ENCODE measurements at places on chromosomes 1 and 21. TPM values are rescaled to one million over a fixed set of nuclear protein-coding genes. Genes with fewer than 3 reads are reported as not detected.

DNA sequence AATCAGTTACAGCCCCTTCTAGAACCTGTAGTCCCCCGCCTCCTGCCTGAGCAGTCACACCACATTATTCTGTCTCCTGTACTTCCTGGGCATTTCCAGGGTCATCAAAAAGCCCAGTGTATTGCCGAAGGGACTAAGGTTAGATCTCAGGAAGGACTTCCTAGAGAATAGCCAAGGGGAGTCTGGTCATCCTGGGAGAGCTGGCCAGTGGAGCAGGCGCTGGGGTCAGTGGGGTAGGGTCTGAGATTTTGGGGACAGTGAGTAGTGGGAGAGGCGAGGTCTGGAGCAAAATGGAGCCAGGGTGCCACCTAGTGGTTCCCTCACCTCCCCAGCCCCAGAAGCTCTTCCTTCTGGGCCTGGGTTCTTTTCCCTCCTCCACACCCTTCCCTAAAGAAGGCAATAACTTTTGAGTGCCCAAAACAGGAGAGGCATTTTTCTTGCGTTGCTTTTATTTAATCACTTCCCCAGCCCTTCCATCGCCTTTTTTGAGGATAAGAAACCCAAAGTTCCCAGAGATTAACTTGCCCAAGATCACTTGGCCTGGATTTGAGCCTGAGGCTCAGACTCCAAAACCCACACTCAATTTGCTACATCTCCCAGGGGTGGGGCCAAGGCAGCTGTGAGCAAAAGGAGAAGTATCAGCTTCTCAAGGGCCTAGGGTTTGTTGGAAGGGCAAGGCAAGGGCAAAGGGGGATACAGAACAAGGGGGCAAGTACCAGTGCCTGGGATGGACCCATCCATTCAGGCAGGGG lies 7.3 kb upstream of the PMVK start:
- peak; percentile 30 for DNase-seq

GRCh38 chr1:1430992-1431844 lies 4.3 kb upstream of the VWA1 start:
- DNase-seq = no peak

GRCh38 chr1:27397110-27397509 lies 4.7 kb downstream of the GPR3 start:
- DNase-seq = no peak

- DNase-seq = no peak
Measured at GRCh38 chr1:93541045-93541444, 93.1 kb downstream of the FNBP1L start.

- no peak for DNase-seq
Measured at GRCh38 chr21:32481875-32482408, 69.4 kb downstream of the EVA1C start.

GRCh38 chr1:59110271-59110670 lies 186.6 kb upstream of the FGGY start:
- DNase-seq = no peak

DNA sequence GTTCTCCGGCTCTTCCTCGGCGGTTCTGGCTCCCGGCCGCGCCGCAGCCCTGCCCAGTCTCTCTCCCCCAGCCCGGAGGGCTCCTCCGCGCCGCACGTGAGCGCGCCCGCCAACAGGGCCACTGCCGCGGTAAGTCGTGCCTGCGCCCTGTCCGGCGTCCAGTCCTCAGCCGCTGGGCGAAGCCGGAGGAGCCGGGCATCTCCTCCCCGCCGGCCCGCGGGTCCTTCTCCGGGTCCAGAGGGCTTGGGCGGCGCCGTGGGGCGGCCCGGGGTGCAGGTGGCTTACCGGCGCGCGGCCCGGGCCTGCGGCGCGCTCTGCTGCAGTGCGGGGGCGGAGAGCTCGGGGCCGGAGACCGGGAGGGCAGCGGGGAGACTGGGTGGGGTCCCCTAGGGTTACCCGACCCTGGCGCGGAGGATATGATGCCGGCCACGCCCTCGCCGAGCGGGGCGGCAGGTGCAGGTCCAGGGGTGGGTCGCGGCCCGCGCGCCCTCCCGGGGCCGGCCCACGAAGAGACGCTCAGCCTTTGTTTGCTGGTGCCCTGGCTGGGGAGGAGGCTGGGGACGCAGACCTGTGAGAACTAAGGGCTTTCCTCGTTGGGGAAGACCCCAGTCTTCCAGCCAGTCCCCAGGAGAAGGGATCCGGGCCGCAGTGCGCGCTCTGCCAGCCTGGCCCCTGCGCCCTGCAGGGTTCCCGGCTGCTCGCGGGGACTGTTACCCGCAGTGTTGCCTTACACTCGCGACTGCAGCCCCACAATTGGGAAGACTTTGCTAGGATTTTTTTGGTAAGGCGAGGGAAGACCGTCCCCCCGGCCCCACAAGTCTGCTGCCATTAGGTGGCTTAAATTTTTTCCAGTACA lies at the start of gene DOP1B:
Gene DOP1B, plus strand, starts transcription at position 10 of the 856 bp plus-strand sequence. CDS start 7,910 bp downstream, outside the sequence.
- no peak for DNase-seq

DNA sequence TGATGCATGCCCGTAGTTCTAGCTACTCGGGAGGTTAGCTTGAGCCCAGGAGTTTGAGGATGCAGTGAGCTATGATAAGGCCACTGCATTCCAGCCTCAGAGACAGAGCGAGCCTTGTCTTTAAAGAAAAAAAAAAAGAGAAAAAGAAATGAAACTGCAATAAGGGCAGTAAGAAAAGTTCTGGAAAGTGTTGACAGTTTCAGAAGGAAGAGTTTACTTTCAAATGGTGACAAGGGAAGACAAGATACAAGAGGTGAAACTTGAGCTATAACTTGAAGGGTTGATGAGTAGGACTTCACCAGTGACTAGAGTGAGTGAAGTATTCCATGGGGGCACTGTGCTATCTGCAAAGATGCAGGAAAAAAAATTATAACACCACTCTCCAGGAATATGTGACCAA lies 125.0 kb downstream of the AKT3 start:
- DNase-seq = no peak

GRCh38 chr1:91160363-91161075 lies 138.7 kb upstream of the ZNF644 start:
- DNase-seq = no peak

DNA sequence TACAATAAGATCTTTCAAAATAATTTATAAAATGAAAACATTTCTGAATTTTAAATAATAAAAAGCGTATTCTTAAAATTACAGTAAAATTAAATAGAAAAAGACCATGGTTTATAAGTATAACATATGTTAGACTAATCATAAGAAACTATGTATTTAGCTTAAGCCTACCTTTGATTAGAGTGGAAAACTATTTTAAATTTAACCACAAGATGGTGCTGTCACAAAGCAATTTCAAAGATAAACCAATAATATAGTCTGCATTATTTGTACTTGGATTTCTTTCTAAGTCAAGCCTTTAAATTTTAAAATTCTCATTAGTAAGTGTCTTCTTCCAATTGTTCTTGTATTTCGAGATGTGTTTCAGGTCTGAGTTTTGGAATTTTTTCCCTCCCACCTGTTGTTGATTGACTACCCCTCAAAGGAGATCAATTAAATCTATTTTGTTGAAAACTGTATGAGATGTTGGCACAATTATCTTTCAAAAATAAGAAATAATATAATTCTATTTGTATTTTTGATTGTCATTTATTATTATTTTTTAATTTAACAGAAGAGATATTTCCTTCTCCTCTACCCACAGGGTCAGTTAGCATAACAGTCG lies 459.8 kb downstream of the KCNT2 start:
- DNase-seq = peak; percentile 79

DNA sequence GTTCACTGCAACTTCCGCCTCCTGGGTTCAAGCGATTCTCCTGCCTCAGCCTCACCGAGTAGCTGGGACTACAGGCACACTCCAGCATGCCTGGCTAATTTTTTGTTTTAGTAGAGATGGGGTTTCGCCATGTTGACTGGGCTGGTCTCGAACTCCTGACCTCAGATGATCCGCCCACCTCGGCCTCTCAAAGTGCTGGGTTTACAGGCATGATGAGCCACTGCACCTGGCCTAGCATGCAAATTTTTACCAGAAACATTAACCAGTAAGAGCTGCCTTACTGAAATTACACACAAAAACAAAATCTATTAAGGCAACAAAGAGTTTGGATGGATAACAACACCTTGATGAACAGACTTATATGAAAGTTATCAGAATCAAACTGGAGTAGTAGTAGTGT lies 12.1 kb downstream of the ZZZ3 start:
- no peak for DNase-seq

DNA sequence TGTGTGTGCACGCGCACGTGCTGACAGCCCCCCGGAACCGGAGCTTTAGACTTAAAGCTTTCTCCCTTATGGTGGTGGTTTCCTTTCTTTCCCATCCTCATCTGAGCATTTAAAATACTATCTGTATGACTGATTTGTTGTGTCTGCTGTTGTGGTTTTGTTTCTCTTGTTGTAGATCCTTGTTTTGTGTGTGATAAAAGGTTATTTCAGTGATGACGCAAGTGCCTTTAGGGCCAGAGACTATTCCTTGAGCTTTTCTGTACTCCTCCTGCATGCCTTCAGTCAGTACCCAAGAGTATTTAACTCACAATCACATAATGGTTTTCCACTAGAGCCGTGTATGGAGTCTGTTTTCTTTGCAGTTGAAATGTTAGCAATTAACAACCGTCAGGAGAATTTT lies 45.4 kb downstream of the LCA5L start:
- DNase-seq = no peak

DNA sequence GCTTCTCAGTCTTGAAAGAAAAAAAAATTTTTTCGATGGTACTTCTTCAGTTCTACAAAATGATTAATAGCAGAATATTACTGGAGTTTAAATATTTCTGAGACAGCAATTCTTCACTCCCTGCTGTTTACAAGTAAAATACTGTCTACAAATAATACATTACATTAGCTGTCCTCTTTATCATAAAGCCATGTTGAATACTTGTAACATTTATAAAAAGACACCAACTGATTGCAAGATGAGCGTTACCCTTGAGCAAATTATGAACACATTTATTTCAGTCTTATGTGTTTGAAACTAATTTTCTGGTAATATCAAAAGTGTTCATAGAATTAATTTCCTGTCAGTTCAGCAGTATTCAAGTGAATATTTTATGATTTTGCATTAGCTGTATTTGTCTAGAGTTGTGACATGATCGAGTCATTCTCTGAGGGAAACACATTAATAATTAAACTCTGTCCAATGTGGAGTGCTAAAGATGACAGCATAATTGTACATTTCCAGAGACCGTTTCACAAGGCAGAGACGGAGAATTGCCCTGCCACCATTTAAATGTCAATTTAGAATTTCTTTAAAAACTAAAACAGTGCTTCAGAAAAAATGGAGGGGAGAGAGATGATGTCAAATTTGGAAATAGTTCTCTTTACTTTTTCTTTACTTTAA lies 1359.0 kb upstream of the ADGRL4 start:
- DNase-seq = no peak

GRCh38 chr1:36160388-36160948 lies 4.5 kb downstream of the MAP7D1 start:
- no peak for DNase-seq

DNA sequence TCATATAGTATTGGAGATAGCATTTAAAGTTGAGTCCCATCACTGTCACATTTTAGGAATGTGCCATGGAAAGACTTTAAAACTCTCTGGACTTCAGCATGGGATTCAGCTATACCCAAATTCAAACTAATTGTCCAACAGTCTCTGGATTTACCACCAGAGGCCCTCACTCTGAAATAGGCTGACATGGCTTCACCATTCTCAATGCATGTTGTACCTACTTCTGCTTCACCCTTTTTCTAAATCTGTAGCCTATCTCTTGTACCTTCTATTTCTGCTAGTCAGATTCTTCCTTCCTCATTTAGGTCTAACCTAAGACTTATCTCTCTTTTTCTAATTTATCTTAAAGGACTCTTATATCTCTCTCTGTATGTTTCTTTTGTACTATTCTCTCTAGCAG lies 512.7 kb upstream of the ZRANB2 start:
- DNase-seq = peak; percentile 21

GRCh38 chr1:145879775-145880174 lies 5.9 kb downstream of the ANKRD35 start:
- DNase-seq = no peak

DNA sequence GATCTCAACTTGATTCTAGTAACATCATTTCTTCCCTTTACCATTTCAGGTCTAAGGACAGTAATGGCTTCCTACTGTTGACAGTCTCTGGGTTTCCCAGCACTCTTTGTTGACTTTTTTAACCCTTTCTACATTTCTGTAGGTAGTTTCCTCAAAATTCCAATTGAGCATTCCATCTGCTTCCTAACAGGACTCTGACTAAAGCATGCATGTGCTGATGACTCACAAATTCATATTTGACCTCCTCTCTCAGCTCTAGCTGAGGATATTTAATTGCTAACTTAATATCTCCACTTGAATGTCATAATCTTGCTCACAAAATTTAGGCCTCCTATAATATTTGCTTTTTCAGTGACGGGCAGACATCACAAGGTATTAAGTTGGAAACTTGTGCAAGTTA lies 93.3 kb upstream of the ZNHIT6 start:
- DNase-seq = peak; percentile 2

DNA sequence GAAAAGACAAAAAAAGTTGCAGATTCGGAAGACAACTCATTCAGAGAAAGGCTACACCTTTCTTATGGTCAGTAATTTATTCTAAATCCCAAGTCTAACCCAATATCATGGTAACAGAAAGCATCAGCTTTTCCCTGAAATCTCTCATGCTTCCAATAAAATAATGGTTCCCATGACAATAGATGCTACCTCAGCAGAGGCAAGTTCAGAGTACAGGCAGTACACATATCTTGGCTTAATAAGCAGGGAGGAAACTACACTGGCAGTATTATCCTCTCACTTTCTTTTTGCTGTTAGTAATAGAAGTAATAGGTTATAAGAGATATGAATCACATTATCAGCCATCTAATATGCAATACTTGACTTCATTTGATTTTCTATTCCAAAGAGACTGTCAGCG lies 137.1 kb downstream of the DPYD start:
- no peak for DNase-seq

- peak; percentile 100 for DNase-seq
Measured at GRCh38 chr1:234612352-234613127, 2.6 kb upstream of the IRF2BP2 start.

- no peak for DNase-seq
Measured at GRCh38 chr1:150749720-150750311, 15.8 kb downstream of the CTSS start.

- no peak for DNase-seq
Measured at GRCh38 chr1:54683453-54683852, 32.2 kb upstream of the TTC4 start.

DNA sequence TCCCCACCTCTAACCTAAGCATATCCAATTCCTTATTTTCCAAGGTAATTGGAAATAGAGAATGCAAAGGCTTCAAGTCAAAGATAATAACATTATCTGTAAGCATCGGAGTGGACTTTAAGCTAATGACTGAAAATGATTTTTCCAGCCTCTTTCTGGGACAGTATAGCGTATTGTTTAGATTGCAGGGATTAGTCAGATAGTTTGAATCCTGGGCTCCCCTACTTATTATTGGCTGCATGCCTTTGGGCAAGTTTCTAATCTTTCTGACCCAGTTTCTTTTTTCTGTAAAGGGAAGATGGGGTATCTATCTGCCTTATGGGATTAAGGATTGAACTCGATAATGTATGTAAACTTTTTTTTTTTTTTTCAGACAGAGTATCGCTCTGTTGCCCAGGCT lies 1.5 kb upstream of the CDC20 start:
- DNase-seq = no peak

The SLC44A5 gene
- total RNA-seq = not detected

The BTG2 gene
- 18.2 TPM for total RNA-seq

The BGLAP gene
- not detected for total RNA-seq

The KCNE2 gene
- total RNA-seq = not detected

All from fibroblast of the aortic adventitia (primary cell).